Cardiac fibroblast (primary cell): ENCODE measurements at places on chromosomes 3 and 15.
A peak's percentile ranks its signal among the peaks of the same experiment; 100 is the strongest.

- no peak for DNase-seq
Observed at GRCh38 chr15:65761210-65761926, 30.7 kb downstream of the DENND4A start.

- no peak for DNase-seq
Observed at GRCh38 chr15:35506272-35506870, 39.6 kb downstream of the DPH6 start.

DNA sequence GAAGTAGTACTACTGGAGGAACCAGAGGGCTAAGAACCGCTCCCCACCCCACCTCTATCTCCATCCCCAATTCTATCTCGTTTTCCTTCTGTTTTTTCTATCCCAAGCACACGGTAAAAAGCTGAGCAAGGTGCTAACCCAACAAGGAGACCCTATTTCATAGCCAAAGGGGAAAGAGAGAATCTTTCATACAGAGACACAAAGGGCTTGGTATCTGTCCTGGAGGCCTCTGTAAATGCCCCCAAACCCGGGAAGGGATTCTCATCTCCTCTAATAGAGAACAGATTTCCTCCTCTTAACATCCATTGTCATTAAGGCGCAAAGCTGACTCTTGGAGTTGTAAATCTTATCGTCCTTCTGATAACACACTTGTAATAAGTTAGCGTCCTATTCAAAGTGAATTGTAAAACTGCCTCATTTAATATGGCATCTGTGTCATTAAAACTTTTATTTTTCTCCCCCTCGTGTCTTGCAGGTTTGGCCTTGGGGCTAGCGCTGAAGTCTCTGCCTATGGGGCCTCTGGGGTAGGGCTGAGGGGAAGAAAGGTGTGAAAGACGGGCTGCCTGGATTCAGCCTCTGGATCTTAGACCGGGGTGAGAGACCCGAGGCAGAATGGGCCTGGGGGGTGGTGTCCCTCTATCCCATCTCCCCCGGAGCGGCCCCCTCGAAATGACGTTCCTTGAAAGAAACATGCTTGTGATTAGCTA is 12.1 kb downstream of the NR2F2 start:
- peak; percentile 56 for DNase-seq

DNA sequence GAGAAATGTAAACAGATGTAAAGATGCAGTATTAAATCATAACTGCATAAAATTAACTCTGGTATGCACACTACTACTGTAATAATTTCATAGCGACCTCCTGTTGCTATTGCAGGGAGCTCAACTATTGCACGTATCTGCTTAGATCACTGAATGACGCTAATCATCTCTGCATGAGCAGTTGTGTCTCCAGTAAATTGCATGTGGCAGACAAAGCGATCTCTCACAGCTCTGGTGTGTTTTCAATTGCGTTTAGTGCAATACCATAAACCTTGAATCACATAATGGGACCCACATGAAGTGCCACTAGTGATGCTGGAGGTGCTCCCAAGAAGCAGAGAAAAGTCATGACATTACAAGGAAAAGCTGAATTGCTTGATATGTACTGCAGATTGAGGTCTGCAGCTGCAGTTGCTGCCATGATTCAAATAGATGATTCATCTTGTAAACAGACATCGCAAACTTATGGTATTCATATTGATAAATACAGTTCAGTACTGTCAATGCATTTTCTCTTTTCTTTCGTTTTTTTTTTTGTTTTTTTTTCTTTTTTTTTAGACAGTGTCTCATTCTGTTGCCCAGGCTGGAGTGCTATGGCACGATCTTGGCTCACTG is 30.2 kb upstream of the LCTL start:
- DNase-seq, result peak; percentile 22

DNA sequence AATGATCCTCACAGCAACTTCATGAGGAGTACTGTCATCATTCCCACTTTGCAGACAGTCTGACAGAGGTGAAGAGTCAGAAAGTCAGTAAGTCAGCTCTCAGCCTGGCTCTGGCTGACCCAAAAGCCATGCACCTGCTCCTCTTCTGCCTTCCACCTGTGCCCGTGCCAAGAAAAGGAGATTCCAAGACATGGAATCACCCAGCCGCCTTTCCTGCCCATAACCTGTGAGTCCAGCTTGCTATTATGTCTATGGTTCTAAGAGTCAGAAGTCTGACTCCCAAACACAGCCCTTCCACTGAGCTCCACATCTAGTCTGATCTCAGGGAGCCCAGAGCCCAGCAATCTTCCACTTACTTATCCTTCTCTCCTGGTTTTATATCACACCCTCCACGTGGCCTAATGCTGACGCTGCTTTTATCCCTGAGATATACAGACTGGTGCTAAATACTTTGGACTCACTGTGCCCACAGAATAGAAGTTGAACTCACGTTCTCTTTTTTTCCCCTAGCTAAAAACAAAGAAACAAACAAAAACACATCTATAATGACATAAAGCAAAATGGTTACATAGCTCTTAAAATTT is 66.0 kb downstream of the PLD1 start:
- no peak for DNase-seq

DNA sequence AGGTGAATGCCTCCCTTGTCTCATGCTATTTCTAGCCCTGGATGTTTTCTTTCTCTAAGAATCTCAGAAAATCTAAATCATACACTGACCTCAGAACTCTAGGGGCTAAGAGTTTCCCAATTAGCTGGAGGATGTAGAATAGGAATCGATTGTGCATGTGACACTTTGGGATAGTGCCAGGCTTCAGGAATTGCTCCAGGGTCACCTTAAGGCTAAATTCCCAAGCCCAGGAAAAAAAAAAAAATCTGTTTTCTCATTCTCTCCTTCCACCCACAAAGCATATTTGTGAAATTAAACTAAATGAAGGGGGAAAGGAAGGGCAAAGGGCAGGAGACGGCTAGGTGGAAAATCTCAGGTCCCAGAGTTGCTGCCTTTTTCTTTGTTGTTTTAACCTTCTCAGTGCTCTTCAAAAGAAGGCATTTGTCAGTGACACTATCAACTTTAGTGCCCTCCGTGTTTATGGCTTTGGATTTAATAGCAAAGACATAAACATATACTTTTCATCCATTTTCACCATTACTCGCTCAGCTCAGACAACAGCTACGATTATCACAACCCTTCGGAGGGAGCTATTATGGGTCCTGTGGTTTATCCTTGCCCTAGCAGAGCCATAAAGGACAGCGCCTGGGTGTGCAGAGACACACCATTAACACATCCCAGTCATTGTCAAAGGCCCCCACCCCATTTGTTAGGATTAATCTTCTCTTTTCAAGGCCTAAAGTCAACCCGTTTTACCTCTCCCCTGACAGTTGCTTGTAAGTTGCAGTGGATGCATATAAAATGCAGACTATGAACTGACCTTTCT is 271.7 kb downstream of the PDZRN3 start:
- no peak for DNase-seq

GRCh38 chr3:69590111-69590510 is 149.2 kb upstream of the MITF start:
- no peak for DNase-seq

GRCh38 chr3:124424396-124424795 is 305.9 kb upstream of the UMPS start:
- no peak for DNase-seq

GRCh38 chr15:78247911-78248310 is 13.5 kb upstream of the ACSBG1 start:
- no peak for DNase-seq

- DNase-seq, result no peak
Observed at GRCh38 chr15:83144771-83145170, 37.3 kb downstream of the TM6SF1 start.

DNA sequence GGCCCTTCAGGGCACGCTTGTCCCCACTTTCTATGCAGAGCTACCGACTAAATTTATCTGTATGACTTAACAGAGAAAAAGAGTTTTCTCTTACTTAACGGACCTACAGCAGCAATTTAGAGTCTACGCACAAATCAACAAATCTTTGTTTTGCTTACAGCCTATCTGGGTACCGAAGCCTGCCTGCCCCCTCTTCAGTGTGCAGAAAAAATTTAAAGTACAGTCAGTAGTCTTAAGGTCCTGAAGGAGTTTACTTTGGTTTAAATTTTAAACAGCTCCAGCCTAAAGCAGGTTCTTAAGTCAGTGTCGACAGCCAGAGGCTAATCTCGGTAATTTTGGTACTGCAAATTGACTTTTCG is 570 bp downstream of the SACM1L start:
- no peak for DNase-seq

GRCh38 chr3:171347301-171348039 is 112.7 kb downstream of the TNIK start:
- DNase-seq, result peak; percentile 49

DNA sequence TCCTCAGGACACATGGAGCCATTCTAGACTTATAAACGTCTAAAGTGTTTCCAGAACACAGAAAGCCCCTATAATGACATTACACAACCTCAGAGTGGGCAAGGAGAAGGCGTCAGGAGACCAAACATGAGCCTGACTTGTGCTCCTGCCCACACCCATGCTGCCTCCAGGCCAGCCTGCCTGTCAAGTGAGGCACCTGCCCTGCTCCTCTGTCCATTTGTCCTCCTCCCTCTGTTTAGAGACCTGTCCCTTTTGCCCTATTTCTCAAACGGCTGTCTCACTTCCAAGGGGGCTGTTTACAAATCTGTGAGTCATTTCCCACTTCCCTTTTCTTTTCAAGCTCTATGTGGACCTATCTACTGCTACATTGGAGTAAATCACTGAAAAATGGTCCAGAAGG is 21.0 kb downstream of the ZDHHC3 start:
- DNase-seq, result peak; percentile 59

GRCh38 chr3:194204042-194204987 is 68.4 kb downstream of the HES1 start:
- DNase-seq, result no peak

DNA sequence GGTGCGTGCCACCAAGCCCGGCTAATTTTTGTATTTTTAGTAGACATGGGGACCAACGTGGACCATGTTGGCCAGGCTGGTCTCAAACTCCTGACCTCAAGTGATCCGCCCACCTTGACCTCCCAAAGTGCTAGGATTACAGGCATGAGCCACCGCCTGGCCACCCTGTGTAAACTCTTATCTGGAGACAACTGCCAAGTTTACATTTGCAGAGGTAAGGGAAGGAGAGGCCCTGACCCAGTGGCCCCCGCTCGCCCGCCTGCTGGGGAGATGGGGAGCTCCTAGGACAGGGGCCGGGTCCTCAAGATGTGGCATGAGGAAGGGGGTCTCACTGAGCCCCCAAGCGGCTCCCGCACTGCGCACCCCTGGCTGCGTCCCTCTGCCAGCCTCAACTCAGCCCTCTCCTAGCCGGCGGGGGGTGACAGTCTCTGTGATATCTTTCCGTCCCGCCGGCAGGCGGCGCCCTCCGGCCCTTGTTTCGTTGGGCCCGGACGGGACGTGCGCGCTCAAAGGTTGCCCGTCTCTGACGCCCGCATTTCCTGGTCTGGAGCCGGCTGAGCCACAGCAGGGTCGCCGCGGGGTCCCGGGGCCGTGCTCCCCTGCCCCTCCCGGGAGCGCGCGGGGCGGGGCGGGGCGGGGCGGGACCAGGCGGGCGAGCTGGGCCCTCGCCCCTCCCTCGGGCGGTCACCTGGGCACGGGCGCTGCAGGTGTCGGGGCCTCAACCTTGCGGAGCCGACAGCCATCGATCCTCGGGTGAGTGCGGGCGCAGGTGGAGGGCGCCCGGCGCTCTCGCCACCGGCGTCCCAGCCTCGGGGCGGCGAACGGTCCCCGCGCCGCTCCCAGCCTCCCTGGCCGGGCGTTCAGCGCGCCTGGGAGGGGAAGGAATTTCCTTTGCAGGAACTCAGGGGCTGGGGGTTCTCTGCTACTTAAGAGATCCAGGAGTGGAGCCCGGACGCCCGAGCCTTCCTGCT is at the start of gene GPR160:
Gene GPR160, plus strand, starts transcription at position 533 of the 971 bp plus-strand sequence. CDS start 45,978 bp downstream, outside the sequence.
- peak; percentile 43 for DNase-seq

- no peak for DNase-seq
Observed at GRCh38 chr3:55765398-55765797, 278.3 kb upstream of the WNT5A start.

DNA sequence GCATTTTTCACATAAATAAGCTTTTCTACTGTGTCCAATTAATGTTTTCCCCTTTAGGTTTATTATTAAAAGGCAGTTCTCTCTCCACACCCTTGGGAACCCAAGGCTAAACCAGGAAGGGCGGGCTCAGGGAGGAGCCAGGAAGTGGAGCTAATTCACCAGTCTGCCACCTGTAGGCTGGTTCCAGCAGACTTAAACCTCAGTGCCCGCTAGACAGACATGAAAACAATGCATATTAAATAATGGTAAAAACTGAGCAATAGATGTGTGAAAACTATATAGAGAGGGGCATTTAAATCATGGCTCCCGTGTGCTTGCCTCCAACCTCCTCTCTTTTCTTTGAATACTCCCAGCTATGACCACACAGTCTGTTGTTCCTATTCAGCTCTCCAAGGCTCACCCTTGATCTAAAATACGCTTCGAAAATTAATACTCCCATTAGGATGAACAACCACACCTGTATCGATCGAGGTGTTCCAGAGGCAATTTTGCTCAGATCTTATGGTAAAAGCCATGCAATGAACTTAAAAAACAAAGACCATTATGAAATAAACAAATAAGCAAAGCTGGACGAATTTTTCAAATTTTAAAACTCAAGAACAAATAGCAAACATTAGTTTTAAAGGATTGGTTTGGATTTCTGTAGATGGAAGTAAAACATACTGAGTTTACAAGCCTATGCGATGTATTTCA is 253.3 kb downstream of the TJP1 start:
- DNase-seq, result peak; percentile 4

DNA sequence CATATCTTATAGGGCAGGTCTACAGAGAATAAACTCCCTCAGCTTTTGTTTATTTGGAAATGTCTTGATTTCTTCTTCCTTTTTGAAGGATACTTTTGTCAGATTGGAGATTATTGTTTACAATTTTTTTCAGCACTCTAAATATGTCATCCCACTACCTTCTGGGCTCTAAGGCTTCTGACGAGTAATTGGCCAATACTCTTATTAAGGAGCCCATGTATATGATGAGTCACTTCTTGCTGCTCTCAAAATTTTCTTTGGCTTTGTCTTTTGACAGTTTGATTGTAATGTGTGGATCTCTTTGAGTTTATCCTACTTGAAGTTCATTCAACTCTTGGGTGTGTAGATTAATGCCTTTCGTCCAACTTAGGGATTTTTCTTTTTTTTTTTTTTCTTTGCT is 28.9 kb upstream of the CD200R1L start:
- DNase-seq, result no peak

GRCh38 chr15:37359893-37360290 is 259.5 kb upstream of the MEIS2 start:
- DNase-seq, result no peak
